ENCODE measurements at places on chromosomes 11 and 22. TPM values are rescaled to one million over a fixed set of nuclear protein-coding genes. Genes with fewer than 3 reads are reported as not detected.
A peak's percentile ranks its signal among the peaks of the same experiment; 100 is the strongest.

XKR3 gene
- polyA plus RNA-seq = not detected

NCAM1 gene
- polyA plus RNA-seq = 23.0 TPM

CATSPERZ gene
- not detected for polyA plus RNA-seq

CSKMT gene
- polyA plus RNA-seq = 3.6 TPM

GRM5 gene
- polyA plus RNA-seq = 0.03 TPM

SLC17A6 gene
- not detected for polyA plus RNA-seq

SULT4A1 gene
- 1.5 TPM for polyA plus RNA-seq

KRTAP5-11 gene
- not detected for polyA plus RNA-seq

TESMIN gene
- 1.1 TPM for polyA plus RNA-seq

CCS gene
- polyA plus RNA-seq = 15.7 TPM

C11orf52 gene
- 3.7 TPM for polyA plus RNA-seq

SMIM35 gene
- polyA plus RNA-seq = 0.08 TPM

GAL3ST1 gene
- polyA plus RNA-seq = not detected

IGSF9B gene
- 1.7 TPM for polyA plus RNA-seq

VSIG10L2 gene
- polyA plus RNA-seq = 0.25 TPM

GGT5 gene
- polyA plus RNA-seq = 32.1 TPM

DNA sequence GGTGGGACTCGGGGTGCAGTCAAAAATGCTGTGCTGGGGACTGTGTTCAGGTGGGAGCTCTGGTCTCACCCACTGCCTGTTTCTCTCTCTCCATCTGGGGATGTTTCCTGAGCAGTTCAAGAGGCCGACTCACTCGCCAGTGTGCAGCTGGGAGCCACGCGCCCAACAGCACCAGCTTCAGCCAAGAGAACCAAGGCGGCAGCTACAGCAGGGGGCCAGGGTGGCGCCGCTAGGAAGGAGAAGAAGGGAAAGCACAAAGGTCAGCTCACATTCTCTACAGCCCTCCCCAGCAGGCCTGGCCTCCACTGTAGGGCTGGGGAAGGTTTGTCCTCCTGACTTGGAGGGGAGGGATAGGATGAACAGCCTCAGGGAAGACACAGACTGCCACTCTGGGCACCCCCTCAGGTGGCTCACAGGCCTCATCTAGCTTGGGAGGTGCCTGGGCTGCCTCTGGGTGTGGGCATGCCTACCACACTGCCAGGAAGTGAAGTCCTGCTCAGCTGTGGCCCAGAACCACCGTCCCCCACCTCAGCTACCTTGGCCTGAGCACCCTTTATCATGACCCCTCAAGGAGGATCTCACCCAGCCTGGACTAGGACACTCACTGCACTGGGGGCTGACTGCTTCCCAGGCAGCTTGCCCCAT lies 13.0 kb downstream of the TUB start:
- no peak for DNase-seq

DNA sequence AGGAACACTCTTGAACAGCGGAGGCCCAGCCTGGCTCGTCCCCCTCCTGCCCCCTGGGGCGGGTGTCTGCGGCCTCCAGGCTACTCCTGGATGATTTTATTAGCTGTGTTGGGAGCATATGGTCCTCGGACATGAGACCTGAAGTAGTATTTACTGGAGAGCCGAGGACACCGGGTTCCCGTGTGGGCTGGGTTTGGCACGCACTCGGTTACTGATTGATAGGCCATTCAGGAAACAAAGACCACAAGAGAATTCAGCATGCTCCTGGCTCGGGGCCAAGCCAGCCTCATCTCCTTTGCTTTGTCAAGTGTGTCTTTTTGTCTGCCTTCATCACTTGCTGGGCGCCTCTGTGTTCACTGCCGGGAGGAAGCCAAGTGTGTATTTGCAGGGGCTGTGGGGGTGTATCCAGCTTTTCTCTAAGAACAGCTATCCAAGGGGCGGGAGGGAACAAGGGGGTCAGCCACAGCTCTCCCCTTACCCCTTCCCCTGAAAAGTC lies 9.7 kb downstream of the FXYD2 start:
- DNase-seq = no peak

GRCh38 chr11:127873478-127873877 lies 713.9 kb downstream of the ETS1 start:
- DNase-seq = no peak

DNA sequence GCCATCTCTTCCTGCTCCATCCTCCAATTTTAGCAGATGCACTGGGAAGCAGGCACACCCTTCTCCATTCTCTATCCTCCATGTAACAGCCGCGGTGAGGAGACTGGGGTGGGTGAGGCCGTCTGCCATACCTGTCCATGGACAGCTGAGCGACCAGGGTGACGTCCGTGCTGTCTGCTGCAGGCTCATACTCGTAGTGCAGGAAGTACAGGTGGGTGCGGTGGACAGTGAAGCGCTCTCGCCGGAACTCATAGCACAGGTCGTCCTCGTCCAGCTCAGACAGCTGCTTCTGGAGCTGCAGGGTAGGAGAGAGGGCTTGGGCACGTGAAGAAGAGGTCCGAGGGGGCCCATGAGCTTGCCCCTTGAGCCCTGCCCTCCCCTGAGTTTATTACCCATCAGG lies 257.8 kb upstream of the SYN3 start:
- DNase-seq = no peak

- no peak for DNase-seq
These were observed 38.3 kb downstream of the PLEKHA7 start for GRCh38 chr11:16975906-16976305.

GRCh38 chr11:1203505-1204271 lies 19.2 kb upstream of the MUC5B start:
- no peak for DNase-seq

GRCh38 chr11:32391956-32392553 lies 43.3 kb downstream of the WT1 start:
- no peak for DNase-seq

- DNase-seq = no peak
These were observed 742.1 kb upstream of the TENM4 start for GRCh38 chr11:80182901-80183300.

DNA sequence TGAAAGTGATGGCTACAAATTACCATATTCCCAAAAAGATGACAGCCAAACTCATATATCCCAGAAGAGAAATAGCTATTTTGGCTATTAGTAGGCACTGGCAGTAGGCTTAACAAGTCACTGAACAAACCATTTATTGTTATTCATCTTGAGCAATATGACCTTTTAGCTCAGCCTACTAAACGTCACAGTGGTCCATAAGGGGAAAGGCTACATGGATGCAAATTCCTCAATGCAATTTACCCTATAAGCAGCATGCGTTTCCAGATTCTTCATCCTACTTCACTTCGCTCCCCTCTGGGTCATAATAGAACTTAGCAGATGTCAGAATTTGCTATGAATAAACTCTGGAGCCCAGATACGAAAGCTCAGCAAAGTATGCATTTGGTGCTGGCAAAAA lies 114.0 kb downstream of the SIK3 start:
- no peak for DNase-seq

- no peak for DNase-seq
These were observed 137.1 kb downstream of the NECTIN1 start for GRCh38 chr11:119591836-119592310.

DNA sequence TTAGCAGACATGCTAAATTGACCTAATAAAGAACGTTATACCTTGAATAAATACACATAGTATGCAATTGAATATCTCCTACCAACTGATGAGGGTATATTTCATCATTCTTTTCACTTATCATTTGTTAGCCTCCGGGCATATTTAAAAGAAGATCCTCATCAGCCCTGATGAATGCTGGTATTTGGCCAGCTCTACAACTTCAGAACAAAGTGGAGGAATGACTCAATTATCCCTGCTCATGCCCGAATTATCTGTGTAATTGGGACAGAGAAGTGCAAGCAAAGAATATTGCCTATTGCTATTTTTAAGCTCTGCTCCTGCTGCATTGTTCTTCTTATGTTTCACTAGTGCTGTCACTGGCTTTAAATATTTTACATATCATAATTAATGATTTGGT lies 622.1 kb downstream of the METTL15 start:
- no peak for DNase-seq

DNA sequence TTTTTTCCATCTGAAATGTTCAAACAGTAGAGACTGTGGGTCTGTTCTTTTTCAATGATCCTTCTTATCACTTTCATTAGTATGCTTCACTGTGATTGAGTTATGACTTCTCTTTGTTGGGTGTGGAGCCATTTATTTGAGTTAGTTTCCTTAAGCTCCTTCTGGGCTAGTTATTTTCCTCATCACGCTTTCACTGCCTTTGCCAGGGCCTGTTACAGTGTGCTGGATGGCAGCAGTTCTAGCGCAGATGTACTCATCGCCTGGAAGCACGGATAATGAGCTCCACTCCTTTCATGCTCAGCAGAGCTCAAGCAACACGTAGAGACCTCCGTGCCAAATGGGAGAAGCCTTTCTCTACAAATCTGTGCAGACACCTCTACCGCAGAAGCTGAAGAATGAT lies 7.0 kb upstream of the ARHGAP42 start:
- no peak for DNase-seq

- no peak for DNase-seq
These were observed 34.1 kb upstream of the TXNRD2 start for GRCh38 chr22:19975707-19976035.

GRCh38 chr22:40114411-40114810 lies 63.3 kb upstream of the TNRC6B start:
- DNase-seq = no peak

DNA sequence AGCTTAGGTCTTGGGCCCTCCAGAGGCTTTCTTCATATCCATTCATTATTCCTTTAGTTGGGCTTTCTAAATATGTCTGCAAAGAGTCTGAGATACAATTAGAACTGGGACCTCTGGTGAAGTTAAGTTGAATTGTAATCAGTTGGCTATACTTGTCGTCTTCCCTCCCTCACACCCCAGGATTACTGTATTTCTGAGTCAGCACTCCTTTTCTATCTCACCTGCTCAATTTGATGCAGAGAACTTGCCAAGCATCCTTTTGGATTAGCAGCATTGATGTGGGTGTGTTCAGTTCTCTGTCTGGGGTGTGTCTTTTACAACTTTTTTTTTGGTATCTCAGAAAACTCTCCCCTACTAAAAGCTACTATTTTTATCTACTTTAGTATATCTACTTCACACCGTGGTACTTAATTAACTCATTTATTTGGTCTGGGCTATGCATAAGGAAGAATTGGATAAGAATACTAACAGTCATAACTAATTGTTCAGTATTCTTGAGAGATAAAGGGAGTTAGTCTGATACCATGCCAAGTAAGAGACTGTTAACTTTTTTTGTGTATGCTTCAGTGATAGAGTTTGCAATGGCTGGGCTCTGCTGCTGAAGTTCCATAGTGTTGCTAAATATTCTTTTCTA lies 15.1 kb downstream of the CTNND1 start:
- no peak for DNase-seq

GRCh38 chr11:130413405-130414106 lies 14.9 kb downstream of the ADAMTS8 start:
- no peak for DNase-seq

- peak; percentile 74 for DNase-seq
These were observed 5.3 kb upstream of the OR52M1 start for GRCh38 chr11:4539603-4540219.

DNA sequence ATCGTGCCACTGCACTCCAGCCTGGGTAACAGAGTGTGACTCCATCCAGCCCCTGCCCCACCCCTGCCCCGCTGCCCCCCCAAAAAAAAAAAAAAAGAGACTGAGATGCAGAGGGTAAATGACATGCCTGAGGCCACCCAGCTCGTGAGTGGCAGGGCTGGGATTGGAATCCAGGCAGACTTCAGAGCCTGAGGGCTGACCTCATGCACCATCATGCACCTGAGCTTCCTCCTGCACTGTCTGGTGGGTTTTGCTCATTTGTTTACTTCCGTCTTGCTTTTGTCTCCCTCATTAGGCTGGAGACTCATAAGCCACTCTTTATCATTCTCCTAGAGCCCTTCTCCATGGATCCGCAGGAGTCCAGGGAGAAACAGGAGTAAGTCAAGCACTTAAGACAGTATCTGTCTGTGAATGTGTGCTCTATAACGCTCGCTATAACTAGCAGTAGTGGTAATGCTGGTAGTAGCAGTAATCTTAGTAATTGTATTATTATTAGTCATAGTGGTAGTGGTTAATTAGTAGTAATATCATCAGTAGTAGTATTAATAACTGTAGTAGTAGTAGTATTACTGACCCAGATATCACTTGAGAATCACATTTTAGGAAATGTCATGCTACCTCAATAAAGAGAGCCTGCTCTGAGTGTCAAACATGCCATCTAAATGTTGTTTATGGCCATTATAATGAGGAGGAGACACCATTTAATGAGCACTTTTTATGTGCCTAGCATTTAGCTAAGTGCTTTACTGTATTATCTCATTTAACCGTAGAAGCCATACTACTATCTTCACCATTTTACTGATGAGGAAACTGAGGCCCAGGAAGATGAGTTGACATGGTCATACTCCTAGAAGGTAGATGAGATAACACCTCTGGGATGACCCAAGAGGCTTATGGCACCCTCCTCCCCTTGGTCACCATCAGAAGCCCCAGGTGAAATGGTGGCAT lies 85.0 kb downstream of the NAT10 start:
- no peak for DNase-seq

GRCh38 chr11:45104790-45105084 lies 41.7 kb upstream of the PRDM11 start:
- DNase-seq = no peak

GRCh38 chr22:44229331-44229730 lies 48.6 kb downstream of the PARVG start:
- no peak for DNase-seq

DNA sequence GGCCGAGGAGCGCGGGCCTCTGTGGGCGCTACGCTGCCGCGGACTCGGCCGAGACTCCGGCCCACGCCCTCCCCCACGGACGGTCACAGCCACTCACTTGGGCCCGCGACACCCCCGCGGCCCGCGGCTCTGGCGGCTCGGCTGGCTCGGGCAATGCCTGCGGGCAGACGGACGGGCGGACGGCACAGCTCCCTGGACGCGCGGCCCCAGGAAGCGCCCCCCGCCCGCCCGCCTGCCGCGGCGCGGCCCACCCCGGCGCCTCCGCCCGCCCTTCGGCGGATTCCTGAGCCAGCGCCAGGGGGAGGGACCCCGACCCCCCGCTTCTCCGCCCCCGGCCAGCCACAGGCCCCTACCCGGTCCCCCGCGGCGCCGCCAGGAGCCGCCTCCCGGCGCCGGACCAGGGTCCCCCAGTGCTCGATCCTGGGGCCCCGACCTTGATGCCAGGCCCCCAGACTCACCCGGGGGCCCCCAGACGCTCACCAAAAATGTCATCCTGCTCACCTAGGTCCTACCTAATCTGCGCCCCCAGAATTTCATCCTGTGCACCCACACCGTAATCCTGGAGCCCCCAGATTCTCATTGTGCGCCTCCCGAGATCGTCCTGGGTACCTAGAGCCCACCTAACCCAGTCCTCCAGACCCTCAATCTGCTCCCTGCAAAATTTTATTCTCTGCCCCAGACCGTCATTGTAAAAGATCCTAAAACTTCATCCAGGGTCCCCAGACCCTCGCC lies at the start of gene EFEMP2:
TSS of gene EFEMP2 (minus strand) at position 215 of the 732 bp plus-strand sequence. CDS start 446 bp downstream, outside the sequence.
- DNase-seq = peak; percentile 79

GRCh38 chr11:95461348-95461747 lies 230.3 kb upstream of the SESN3 start:
- no peak for DNase-seq

DNA sequence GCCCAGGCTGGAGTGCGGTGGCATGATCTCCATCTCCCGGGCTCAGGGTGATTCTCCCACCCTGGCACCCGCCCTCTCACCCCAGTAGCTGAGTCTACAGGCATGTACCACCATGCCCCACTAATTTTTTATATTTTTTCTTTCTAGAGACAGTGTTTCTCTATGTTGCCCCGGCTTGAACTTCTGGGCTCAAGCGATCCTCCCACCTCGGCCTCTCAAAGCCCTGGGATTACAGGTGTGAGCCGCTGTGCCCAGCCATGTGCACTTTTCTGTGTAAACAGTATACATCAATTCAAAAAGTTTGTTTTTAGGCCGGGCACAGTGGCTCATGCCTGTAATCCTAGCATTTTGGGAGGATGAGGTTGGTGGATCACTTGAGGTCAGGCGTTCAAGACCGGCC lies 14.7 kb downstream of the GRIK4 start:
- peak; percentile 11 for DNase-seq

Data from ovary (tissue), 10 donors.